ENCODE measurements at places on chromosomes 4 and X.

DNA sequence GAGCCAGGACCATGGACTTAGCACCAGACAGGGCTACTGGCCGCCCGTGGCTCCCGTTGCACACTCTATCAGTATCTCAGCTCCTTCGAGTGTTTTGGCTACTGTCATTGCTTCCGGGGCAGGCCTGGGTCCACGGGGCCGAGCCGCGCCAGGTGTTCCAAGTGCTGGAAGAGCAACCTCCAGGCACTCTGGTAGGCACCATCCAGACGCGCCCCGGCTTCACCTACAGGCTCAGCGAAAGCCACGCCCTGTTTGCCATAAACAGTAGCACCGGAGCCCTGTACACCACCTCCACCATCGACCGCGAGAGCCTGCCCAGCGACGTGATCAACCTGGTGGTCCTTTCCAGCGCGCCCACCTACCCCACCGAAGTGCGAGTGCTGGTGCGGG, 1.6 kb downstream of the FAT4 start:
- DNase-seq, result peak; percentile 27

DNA sequence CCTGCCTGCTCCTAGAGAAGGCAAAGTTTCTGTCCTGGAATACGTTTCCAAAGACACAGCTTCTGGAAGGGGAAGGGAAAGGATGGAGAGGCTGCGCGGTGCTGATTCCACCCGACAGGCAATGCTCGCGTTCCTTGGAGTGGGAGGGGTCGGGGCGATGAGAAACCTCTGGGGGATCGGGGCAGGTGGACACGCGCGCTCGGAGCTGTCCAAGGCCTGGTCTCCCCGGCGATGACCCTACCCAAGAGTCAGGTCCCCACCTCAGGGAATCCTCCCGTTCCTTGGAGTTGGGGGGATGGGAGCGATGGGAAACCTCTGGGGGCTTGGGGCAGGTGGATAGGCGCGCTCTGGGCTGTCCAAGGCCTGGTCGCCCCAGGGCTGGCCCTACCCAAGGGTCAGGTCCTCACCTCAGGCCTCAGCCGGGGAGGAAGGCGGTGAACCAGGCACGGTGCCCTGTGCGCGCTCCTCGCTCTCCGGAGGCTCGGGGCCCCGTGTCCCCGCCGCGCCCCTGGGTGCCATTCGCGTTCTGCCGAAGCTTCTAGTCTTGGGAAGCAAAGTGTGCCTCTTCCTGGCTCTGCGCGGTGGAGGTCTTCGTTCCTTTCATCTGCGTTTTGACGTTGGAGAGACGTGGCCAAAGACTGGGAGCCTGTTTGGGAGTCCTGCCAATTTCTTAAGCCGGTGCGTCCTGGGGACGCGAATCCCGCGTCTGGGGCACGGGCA, 10.6 kb upstream of the SHOX start:
- DNase-seq, result no peak

- peak; percentile 4 for DNase-seq
Measured at GRCh38 chr4:67712650-67713528, 11.9 kb upstream of the UBA6 start.

DNA sequence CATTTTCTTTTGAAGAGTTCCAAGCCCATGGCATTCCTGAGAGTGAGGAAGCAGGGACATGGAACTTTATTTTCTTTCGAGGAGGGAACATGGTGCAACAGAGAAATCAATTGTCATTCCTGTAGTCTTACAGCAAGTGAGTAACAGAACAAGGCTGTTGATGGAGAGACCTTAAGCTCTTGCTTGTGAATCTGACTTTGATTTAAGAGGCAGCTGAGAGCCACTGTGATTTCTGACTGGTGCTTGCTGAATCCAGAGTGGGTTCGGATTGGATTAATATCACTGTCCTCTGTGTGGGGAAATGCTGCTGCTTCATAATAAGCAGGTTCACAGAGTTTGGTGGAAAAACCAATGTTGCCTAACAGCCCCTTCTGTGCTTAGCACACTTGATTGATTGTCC, 4.7 kb upstream of the ATP1B4 start:
- DNase-seq, result no peak

DNA sequence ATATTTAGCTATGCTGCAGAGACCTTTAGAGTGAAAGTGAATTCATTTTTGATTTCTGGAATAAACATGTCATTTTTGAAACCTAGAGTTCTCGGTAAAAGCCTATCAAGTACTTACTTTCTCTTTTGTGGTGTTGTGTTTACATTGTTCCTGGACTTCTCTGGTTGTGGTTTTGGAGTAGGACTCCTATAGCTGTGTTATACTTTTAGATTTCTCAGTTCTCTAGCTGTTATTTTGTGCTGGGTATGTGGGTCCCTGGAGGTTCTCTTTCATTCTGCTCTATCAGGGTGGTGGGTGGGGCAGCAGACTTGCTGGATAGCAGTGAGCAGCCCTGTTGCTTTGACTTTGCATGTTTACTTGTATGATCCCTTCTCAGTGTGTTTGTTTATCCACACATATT, 25.6 kb upstream of the MSMO1 start:
- DNase-seq, result no peak

GRCh38 chr4:45284400-45285085, 558.2 kb upstream of the GNPDA2 start:
- DNase-seq, result no peak

- DNase-seq, result no peak
Measured at GRCh38 chr4:155532373-155533085, 134.1 kb upstream of the GUCY1A1 start.

DNA sequence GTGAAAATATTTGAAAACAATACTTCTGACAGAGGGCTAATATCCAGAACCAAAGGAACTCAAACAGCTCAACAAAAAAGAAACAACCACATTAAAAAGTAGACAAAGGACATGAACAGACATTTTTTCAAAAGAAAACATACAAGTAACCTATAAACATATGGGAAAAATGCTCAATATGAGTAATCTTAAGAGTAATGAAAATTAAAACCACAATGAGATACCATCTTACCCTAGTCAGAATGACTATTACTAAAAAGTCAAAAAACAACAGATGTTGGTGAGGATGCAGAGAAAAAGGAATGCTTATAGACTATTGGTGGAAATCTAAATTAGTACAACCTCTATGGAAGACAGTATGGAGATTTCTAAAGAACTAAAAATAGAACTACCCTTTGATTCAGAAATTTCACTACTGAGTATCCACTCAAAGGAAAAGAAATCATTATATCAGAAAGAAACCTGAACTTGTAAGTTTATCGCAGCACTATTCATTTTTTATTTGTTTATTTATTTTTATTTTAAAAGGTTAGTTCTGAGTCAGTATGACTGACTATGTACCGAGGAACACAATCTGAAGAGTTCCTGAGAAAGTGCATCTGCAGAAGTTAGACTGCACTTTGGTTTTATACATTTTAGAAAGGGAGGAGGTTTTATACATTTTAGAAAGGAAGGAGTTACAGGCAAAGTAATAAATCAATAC, 231.3 kb downstream of the INPP4B start:
- DNase-seq, result no peak

GRCh38 chr4:26857278-26858034, 3.2 kb upstream of the STIM2 start:
- DNase-seq, result peak; percentile 84

- DNase-seq, result no peak
Measured at GRCh38 chr4:56654238-56654632, 26.9 kb downstream of the HOPX start.
